Coronary artery (tissue), 2 donors: ENCODE measurements at places on chromosomes 2 and 18.
A peak's percentile ranks its signal among the peaks of the same experiment; 100 is the strongest.

DNA sequence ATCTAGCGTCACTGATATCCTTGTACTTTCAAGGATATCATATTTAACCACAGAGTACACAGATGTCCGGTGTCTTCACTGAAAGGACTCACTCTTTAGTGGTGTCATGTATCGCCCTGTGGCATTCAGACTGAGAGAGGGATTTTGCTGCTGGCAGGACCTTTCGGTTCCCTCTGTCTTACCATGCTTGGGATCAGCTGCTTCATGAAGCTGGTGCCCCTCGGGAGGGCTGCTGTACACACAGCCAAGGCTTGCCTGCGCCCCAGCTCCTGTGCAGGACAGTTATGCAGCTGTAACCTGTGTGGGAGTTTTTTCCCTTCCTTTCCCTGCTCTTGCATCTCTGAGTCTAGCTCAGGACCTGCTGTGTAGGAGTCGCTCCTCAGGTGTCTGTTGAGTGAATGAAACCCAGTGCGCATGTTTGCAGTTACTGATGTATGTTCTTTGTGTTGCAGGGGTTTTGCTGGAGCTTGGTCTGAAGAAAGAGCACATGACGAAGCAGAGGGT, 64.4 kb downstream of the GREB1 start:
- DNase-seq = no peak

GRCh38 chr2:74525717-74526648, at the start of gene DQX1:
Gene DQX1, minus strand, starts transcription at chr2:74526231. Its CDS starts 502 bp downstream, at chr2:74525729.
- DNase-seq = no peak

GRCh38 chr2:217523286-217523685, 479.5 kb downstream of the TNS1 start:
- no peak for DNase-seq

DNA sequence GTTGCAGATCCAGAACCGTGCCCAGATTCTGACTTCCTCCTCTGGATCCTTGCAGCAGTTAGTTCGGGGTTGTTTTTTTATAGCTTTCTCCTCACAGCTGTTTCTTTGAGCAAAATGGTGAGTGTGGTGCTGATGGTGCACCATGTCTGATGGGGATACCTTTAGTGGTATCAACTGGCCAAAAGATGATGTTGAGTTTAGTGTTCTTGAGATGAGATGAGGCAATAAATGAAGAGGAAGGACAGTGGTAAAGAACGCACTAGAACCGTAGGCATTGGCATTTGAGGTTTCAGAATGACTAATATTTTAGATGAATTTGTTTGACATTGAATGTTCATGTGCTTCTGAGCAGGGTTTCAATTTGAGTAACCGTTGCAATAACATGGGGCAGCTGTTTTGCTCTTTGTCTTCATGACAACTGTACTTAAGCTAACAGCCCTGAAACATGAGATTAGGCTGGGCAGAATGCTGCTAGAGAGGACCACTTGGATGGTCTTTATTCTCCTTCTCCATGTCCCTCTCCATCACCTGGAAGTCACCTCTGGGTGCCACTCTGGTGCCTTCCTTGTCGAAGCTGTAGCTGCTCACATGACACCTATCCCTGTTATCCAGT, 3.9 kb downstream of the CTLA4 start:
- DNase-seq = no peak

DNA sequence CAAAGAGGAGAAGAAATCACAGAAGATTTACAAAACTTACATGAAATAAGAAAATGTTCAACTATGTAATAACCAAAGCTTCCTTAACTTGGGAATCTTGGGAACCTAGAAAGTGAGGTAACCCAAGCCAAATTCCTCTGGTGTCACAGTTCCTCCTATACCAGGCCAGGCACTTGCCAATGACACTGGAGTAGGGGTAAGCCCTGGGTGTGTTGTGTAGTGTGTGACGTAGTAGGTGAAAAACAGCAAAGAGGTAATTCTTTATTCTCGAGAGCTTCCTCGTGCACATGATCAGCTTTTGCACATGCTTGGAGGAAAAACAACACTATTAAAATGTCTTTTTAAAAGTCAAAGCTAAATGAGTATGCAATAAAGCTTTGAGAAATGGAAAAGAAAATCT, 118.0 kb downstream of the METTL8 start:
- DNase-seq = no peak

- no peak for DNase-seq
These were observed 33.0 kb upstream of the DLX1 start for GRCh38 chr2:172052000-172052983.

GRCh38 chr2:45070113-45070652, 60.9 kb upstream of the SIX2 start:
- no peak for DNase-seq

DNA sequence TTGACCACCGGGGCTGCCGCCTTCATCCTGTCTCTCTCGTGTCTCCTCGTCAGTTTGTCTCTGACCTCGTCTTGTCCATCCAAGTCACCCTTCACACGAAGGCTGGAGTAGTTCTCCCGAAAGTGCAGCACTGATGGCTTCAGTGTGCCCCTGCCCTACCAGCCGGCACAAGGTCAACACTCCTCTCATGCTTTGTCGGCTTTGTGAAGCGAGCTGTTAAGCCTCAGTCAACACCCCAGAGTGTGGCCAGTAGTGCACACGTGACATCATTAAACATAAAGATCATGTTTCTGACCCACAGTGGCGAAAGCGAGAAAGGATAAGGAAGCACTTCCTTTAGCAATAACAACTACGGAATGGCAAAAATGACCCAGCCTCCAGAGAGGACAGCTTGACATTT, 23.2 kb downstream of the ACKR3 start:
- DNase-seq = no peak

GRCh38 chr2:126864861-126865260, 33.8 kb upstream of the TEX51 start:
- peak; percentile 41 for DNase-seq

GRCh38 chr2:42141687-42142546, 27.2 kb upstream of the EML4 start:
- no peak for DNase-seq

- no peak for DNase-seq
These were observed 133.0 kb upstream of the MYT1L start for GRCh38 chr2:2464094-2464493.
